ENCODE measurements at places on chromosomes 16 and 17. TPM values are rescaled to one million over a fixed set of nuclear protein-coding genes. Genes with fewer than 3 reads are reported as not detected.

Gene FNDC8
- not detected for total RNA-seq

Gene ZG16
- total RNA-seq, result 1,315 TPM

Gene EPX
- not detected for total RNA-seq

Gene ACACA
- total RNA-seq, result 47.8 TPM

Gene SYNGR3
- 3.0 TPM for total RNA-seq

Gene PRSS21
- total RNA-seq, result 1.7 TPM

Gene UBALD1
- 19.6 TPM for total RNA-seq

Data from left colon (tissue), 2 donors.